Immature natural killer cell (primary cell): ENCODE measurements at places on chromosomes 12 and 14. TPM values are rescaled to one million over a fixed set of nuclear protein-coding genes. Genes with fewer than 3 reads are reported as not detected.

Gene PTPRO
- not detected for polyA plus RNA-seq

Gene TSPAN9
- polyA plus RNA-seq = not detected

Gene CIDEB
- 81.9 TPM for polyA plus RNA-seq

Gene DGLUCY
- polyA plus RNA-seq = 50.5 TPM

Gene ANKRD33
- polyA plus RNA-seq = not detected

Gene AICDA
- not detected for polyA plus RNA-seq

Gene RNF212B
- not detected for polyA plus RNA-seq

Gene FAIM2
- polyA plus RNA-seq = 0.77 TPM

Gene SYNE3
- 1.4 TPM for polyA plus RNA-seq

Gene CTSG
- polyA plus RNA-seq = 0.24 TPM

Gene GPR137C
- not detected for polyA plus RNA-seq

Gene IFI27
- polyA plus RNA-seq = not detected

Gene CLEC4D
- polyA plus RNA-seq = not detected

Gene SERPINA3
- polyA plus RNA-seq = not detected

Gene HHIPL1
- not detected for polyA plus RNA-seq

Gene DNAH10
- polyA plus RNA-seq = 0.16 TPM

GRCh38 chr12:110778833-110779577, 36.3 kb upstream of the PPP1CC start:
- DNase-seq = no peak

DNA sequence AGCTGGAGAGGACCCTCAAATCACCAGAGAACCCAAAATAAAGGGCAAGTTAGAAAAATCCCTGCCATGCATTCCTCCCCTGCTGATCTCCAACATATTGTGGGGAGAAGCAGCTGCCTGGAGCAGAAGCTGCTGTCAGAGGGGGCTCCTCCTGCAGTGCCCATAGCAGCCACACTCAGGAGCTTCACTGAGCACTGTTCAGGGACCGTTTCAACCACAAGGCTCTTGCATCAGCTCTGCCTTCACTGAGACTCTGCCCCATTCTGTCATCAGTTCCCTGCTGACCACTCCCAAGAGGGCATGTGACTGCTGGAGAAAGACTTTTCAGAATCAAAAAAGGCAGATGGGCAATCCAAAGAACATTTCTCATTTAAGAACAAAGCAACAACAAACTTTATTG, 392.7 kb downstream of the GALC start:
- no peak for DNase-seq

- DNase-seq = no peak
Measured at GRCh38 chr12:129520739-129521138, 383.1 kb downstream of the TMEM132D start.

GRCh38 chr14:92161521-92161920, 39.8 kb downstream of the CPSF2 start:
- no peak for DNase-seq

GRCh38 chr14:36870776-36871175, 209.1 kb downstream of the PAX9 start:
- no peak for DNase-seq

DNA sequence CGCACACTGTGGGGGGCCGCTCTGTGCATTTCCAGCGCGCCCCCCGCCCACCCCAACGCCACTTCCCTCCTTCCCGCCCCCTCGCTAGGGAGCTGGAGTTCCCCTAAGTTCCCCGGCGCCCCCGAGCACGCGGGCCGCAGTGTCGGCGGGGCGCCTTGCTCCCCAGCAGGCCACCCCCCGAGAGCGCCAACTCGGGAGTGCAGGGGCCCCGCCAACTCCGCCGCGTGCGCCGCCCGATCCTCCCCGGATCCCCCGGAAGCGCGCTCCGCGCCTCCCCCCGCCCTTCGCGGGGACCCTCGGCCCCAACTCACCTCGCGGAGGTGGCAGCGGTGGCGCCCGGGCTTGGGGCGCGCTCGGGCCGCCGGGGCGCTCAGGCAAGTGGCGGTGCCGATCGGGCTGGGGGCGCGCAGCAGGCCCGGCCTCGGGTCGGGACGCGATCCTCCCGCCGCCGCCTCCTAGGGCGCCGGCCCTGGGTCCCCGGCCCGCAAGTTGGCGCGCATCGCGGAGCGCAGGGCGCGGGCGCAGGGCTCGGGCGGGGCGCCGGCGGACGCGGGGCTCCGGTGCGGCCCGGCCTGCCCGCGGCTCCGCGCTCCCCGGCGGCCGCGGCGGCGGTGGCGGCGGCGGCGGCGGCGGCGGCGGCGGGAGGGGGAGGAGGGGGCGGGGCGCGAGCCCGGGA, at the start of gene NCOR2:
NCOR2 (minus strand) TSS at position 616 of the 676 bp plus-strand sequence. CDS start 72,361 bp downstream, outside the sequence.
- peak; percentile 46 for DNase-seq

DNA sequence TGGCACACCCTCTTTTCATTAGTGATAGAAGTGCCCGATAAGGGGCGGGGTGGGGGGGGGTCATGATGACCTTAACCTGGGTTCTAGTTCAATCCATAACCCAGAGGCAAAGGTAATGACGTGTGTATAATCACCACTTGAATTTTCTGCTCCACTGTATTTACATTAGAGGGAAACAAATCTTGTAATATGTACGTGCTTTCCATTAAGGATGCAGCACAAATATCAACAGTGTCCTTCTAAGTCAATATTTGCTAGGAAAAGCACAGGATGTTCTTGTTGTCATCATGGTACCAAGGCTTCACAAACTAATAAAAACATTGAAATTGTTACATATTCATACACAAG, 121.2 kb upstream of the SLC38A2 start:
- DNase-seq = no peak

GRCh38 chr14:22282417-22282816, 306.6 kb downstream of the DAD1 start:
- no peak for DNase-seq

- DNase-seq = no peak
Measured at GRCh38 chr14:72557671-72558070, 336.2 kb downstream of the DPF3 start.

- no peak for DNase-seq
Measured at GRCh38 chr12:120213758-120214157, 12.8 kb upstream of the RPLP0 start.

DNA sequence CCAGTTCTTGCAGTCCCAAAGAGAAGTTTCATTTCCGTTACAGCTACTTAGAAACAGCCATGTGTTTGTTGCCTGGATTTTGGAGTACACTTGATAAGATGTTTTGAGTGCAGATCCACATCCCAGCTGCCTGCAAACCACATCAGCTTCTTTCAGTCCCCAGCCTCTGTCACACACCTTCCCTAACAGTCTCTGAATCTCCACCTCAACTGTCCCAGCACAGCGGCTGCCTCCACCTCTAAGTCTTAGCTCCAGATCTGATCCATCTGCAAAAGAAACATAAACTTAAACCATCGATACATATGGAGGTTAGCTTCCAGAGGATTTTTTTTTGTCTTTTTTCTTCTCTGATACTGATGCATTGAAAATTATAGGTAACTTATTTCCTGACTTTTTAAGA, 8.4 kb downstream of the CD163 start:
- DNase-seq = no peak

GRCh38 chr14:36085861-36086260, 90.7 kb downstream of the PTCSC3 start:
- DNase-seq = no peak

GRCh38 chr14:55347040-55347439, 64.6 kb downstream of the ATG14 start:
- no peak for DNase-seq

DNA sequence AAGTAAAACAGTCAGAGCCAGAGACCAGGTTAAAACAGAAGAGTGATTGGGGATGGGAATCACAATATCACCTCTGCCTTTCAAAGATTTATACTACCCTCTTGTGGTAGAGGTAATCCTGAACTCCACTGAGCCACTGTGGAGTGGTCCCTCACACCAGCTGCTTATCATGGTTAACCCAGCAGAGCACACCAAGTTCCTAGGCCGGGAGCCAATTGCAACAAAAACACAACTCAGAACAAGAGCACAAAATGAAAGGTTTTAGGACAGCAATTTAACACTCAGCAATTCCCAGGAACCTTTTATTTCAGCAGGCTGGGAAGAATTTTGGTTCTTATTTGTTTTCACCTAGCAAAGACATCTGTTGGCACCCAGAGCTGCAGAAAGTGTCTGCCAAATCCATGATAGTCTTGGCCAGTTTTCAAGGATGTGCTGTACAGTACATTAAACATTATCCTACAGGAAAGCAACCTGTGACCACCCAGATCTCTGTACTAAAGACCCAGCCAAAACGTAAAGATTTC, 220.5 kb upstream of the ATXN7L3B start:
- DNase-seq = no peak

- DNase-seq = no peak
Measured at GRCh38 chr12:22299294-22299912, 35.1 kb downstream of the ST8SIA1 start.

- no peak for DNase-seq
Measured at GRCh38 chr12:121187501-121187900, 22.4 kb upstream of the P2RX4 start.

- no peak for DNase-seq
Measured at GRCh38 chr12:52266514-52266913, 7.9 kb upstream of the KRT86 start.

DNA sequence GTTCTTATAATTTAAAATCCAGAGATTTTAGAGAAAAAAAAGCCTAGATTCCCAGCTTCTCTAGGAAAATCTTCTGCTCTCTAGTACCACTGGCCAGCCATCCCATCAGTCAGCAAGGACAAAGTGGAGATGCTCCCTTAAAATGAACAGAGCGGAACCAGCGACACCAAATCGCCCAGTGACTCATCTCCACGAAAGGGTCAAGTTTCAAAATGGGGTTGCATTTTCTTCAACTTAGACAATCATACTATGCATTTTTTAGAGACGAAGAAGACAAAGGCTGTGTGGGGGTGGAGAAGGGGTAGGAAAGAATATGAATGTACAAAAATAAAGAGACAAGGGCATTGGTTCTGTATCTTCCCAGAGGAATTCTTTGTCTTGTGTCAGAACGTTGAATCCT, 212.0 kb downstream of the SLC15A4 start:
- DNase-seq = no peak

- no peak for DNase-seq
Measured at GRCh38 chr14:34368115-34368970, 93.7 kb downstream of the SPTSSA start.

GRCh38 chr14:104596927-104597351, 7.6 kb downstream of the TMEM179 start:
- no peak for DNase-seq
